ENCODE measurements at places on chromosomes 12 and 14.

DNA sequence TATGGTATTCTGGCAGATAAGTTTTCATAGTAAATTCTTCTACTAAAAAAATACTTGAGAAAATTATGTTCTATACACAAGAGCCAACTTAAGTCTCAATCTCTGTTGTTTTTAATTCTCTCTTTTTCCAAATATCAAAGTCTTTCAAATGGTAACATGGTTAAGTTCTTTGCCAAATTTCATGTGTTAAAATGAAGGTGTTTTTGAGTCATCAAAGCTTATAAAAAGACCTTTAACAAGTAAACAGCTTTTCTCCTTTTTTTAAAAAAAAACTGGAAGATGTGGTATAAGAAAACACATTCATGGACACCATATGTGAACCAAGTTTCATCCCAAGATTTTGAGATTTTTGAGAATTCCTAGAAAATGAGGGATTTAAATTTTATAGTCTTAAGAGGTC, 111.3 kb downstream of the FOXG1 start:
- no peak for DNase-seq

DNA sequence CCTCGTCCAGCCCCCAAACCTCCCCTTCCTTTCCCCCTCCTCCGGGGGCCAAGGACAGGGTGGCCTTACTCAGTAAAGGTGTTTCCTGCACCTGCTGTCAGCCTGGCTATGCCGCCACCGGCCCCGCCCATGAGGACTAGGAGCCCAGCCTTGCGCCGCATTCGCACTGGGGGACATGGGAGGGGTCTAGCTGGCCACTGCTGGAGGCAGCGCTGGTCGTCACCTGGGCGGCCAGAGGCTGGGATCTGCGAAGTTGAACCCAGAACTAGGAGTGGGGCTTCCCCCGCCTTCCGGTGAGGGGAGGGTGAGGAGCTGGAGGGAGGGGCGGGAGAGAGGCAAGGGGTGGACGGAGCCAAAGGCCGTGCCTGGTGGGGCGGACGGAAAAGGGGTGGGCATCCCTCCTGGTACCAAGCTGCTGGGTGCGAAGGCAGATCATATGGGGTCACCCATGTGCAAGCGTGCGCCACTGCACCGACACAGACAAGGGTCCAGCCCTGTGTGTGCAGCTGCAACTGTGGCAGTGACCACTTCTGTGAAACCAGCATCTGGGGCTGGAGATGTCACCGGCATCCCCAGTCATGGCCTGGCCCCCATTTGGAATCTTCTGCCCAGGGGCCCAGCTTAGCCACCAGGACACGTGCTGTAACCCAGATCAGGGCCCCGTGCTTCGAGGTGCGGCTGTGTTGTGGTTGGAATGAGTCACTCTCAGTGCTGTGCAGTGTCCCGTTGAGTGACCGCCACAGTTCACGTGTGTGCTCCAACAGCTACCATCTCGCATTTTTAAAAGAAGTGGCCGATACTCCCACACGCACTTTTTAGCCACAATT, 8.5 kb downstream of the AMN start:
- peak; percentile 74 for DNase-seq

DNA sequence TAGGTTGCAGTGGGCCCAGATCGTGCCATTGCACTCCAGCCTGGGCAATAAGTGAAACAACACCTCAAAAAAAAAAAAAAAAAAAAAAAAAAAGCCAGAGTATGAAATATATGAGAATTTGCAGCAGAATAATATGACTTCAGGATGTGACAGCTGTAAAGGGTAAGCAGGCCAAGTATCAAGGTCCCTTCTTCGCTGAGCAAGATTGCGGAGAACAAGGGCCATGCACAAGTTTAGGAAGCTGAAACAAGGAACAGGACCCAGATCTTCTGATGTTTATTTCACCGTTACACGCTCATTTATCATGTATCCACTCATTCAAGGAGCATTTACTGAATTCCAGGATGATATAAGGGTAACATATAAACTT, 659 bp upstream of the FOXJ2 start:
- DNase-seq = no peak

DNA sequence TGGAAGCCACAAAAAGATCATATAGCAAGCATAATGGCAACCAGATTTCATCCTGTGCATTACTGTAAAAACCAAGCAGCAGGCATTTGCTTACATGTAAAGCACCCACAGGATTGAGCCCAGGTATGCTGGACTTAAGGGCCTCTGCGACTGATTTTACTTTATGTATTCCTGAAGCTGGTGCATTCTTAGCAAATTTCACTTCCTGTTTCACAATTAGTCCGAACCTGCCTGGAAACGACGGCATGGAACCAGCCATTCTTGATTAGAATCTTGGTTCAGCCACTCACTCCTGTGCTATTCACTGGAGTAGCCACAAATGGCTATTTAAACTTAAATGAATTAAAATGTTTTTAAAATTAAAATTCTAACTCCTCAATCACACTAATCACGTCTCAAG, 239.2 kb downstream of the NUAK1 start:
- DNase-seq = no peak

DNA sequence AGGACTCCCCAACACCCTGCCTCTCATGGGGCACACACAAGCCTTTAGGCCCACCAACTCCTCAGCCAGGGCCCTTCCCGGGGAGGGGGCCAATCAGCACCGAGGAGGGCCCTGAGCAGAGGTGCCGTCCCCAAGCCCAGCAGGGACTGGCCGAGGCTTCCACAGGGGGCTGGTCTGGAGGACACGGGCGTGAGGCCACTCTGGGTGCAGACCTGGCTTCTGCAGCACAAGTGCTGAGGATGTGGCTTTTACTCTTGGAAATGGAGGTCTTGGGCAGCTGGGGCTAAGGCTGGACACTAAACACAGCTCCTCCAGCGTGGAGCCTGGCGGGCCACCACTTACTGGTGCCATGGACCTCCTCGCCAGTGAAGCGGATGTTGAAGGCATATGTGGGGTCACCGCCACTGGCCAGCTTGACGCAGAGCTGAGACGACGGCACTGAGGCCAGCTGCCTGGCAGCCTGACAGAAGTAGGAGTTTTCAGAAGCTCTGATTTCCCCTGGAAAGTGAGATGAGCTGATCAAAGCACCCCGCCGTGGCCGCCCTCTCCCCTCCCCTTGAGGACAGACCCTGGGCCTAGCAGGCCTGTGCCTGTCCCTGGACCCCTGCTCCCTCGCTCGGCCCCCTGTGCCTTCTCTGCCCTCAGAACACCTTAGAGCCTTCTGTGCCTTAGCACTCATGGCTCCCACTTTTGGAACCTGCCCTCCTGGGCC, 44.0 kb downstream of the TRAFD1 start:
- no peak for DNase-seq

- peak; percentile 6 for DNase-seq
Observed at GRCh38 chr12:8860165-8860961, 37.9 kb downstream of the A2ML1 start.

GRCh38 chr12:28097221-28097620, 93.0 kb upstream of the CCDC91 start:
- no peak for DNase-seq

DNA sequence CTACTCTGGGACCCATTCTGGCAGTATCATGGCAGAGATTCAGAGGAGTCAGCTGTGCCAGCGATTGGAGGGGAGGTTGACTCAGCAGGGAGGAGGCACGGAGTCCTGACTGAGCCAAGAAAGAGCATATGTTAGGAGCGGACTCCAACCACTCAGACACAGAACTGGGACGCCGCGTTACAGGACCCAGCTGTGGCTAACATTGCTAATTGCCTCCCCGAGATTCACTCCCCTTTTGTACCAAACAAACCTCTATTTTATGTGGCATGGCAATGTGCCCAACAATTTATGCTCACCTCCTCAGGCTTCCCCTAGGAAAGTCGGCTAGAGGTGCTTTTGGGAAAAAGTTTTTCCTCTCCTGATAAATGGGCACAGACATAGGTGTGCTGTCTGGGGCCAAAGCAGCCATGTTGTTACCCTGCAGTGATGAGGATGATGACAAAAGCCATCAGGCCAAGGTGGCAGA, 15.2 kb upstream of the CLIP1 start:
- DNase-seq = peak; percentile 76

DNA sequence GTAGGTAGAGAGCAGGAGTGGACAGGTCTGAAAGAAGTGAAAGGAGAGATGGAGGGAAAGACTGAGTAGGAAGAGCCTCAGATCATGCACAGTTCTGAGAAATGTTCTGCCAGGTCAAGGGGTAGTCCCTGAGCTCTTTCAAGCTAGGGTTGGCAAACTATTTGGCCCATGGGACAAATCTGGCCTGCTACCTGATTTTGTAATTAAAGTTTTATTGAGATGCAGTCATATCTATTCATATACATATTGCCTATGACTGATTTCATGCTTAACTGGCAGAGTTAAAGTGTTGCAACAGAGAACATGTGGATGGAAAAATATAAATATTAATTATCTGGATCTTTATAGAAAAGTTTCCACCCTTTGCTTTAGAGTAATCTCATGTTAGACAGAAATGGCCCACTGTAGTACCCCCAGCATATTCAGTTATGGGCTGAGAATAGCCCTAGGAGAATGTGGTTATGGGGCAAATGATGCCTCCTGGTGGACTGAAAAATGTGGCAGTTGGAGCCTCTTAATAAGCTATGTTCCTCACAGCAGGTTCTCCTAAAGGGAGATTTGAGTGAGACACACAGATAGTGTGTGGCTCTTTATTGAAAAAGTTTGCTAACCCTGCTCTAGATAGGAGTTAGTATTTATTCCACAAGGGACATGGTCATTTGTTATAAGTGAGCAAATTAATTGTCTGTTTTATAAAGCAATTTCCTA, 476.9 kb downstream of the LRIG3 start:
- peak; percentile 53 for DNase-seq

DNA sequence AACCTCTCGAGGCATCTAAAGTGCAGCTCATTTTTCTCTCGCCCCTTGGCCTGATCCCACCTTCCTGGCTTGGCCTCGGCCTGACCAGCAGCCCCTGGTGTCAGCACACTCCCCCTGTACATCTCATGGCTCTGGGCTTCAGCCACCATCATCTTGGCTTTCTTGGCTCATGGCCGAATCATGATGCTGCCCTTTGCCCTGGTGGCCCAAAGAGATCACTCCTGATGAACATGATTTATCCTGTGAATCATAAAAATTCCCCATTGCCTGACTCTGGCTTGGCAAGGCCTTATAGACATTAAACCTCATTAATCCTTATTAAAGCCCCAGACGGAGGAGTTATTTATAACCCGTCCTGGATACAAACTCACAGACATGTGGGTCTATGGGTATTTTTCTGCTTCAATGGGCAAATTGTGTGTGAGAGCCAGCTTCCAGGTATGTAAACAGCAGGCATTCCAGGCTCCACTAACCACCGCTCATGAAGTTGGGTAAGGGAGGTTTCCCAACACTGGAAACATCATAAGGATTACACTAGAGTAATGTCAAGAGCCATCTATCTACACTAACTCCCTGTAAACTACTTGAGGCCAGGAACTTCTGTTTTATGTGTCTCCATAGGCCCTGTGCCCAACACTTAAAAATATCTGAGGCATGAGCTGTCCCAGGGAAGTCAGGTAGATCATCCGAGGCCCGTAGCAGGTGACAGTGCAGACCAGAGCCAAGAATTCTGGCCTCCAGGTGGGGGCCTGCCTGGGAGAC, 171.2 kb downstream of the TTC8 start:
- DNase-seq = peak; percentile 46

DNA sequence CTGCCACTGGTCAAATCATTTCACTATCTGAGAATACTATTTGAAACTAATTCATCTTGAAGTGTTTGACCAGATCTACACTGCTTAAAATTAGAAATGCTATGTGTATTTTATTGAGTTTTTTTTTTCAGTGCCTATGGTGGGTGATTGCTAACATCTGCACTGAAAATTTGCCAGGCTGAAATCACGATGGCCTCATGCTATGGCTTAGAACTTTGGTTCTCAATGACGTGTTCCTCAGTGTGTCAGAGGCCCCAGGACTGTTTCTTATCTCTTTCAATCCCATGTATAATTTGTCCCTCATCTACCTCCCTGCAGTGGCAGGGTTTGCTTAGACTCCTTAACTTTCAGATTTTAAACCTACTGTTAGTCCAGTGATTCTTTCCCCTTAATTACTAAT, 36.2 kb upstream of the NKX2-8 start:
- DNase-seq = no peak

GRCh38 chr12:78787576-78787975, 77.0 kb upstream of the SYT1 start:
- DNase-seq = no peak

DNA sequence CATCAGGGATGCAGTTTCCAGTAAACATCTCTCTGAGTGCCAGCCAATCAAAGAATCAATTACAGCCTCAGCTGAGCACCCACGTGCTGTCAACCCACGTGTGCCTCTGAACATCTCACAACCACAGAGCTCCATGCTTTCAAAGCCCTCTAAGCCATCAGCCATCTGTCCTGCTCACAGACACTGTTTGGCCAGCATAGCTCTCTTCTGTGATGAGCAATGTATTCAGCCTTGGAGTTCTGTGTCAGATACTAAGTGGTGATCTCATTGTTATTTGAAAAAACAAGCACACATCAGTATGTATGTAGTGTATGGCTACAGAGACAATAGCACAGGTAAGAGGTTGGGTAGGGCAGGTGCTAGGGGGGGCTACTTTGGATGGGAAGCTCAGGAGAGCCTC, 94.3 kb downstream of the RGS6 start:
- no peak for DNase-seq

- DNase-seq = peak; percentile 14
Observed at GRCh38 chr12:80936353-80936641, 1.4 kb downstream of the LIN7A start.

DNA sequence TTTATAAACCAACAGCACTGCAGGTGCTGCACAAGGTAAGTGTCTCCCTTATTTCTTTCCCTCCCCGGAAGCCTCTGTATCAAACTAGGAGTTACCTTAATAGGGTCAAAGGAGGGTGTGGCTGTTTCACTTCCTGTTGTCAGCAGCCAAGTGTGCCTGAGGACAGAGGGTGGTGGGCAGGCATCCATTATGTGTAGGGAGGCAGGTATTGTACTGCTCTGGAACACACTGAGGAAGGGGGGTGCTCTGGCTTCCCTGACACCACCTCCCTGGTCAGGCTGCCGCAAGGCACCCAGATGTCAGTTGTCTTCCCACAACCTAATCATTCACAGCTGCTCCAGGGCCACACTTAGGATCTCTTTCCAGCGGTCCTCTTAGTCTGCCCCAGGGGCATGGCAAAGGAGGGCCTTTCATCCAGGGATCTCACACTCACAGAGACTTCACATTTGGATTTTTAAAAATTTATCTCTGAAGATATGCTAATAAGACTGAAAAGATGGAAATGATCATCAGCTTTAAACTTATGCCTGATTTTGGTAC, 132.0 kb upstream of the ARHGAP5 start:
- DNase-seq = no peak

- DNase-seq = no peak
Observed at GRCh38 chr12:66664076-66664475, 14.8 kb downstream of the GRIP1 start.

GRCh38 chr12:106710143-106710893, 64.2 kb upstream of the RIC8B start:
- DNase-seq = no peak

DNA sequence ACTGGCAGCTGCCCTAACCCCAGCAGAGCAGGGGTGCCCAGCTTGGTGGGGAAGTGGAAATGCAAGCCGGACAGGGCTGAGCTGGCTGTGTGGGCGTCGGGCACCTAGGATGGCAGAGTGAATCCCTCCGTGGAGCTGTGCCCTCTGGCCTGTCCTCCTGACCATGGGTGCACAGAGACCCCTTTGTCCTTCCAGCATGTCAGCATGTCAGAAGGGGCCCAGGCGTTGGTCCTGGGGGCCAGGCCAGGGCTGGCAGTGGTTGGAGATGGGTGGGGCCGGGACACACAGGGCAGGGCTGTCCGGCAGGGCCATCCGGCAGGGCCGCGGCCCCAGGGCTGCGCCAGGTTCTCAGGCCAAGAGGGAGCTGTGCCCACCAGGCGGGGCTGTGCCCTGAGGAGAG, 8.8 kb upstream of the TEX22 start:
- no peak for DNase-seq

Measured in A172 (cell line).